ENCODE measurements at places on chromosomes 2 and 18.

GRCh38 chr2:52178845-52179244 is 1146.9 kb upstream of the NRXN1 start:
- no peak for DNase-seq

GRCh38 chr2:105309147-105309545 is 20.4 kb downstream of the TGFBRAP1 start:
- DNase-seq: no peak

DNA sequence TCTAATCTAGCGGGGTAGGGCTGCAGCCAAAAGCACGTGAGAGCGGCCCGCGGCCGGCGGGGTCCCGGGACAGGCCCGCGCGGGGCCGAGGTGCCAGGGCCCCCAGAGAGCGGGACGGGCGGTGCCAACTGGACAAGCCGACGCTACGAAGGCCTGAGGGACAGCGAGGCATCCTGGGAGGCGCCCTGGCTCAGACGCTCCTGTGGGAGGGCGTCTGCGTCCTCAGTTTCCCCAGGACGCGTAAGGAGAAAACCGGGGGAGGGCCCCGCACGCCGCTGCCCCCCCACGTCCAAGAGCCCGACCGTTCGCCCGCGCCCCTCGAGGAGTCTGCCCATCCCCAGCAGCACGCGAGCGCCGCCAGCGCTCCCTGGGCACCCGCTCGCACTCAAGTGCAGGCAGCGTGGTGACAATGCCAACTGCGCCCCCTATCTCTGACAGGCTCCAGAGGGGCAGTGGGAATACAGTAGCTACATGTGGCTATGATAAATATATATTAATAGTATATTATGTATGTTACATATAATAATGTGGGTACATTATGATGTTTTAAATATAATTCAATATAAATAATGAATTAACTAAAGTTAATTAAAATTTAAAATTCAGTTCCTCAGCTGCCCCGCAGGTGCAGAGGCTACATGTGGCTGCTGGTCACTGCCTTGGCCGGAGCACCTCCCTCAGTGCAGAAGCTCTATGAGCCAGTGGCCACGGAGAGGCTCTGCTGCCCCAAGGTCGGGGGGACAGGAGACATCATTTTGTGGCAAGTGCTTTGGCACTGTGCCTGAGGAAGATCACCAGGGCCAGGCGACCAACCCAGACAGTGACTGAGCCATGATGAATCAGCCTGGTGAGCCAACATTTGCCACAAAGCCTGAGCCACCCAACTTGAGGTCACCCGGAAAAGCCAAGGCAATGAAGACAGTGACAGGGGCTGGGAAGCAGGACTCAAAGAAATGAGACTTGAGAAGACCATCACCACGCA is 5.5 kb upstream of the SFT2D3 start:
- peak; percentile 51 for DNase-seq

DNA sequence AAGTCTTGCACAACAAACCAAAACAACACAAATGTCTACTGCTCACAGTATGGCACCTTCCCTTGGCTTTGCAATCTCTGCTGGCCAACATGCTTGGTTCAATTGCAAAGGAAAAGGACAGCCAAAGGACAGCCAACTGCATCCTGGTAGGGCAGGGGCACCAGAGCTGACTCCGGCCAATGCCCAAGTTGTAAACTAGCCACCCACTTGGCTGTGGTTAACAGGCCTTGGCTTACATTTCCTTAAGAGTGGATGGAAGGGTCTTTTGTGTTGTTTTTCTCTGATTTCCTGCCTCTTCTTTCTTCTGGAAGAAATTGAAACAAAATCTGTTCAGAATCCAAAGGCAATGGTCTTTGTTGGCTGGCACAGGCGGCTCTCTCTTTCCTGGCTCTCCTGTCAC is 119.1 kb upstream of the TRIB2 start:
- no peak for DNase-seq

GRCh38 chr18:58901143-58901542 is 36.5 kb downstream of the ZNF532 start:
- no peak for DNase-seq

- no peak for DNase-seq
Observed at GRCh38 chr2:44802777-44803424, 138.6 kb upstream of the SIX3 start.

DNA sequence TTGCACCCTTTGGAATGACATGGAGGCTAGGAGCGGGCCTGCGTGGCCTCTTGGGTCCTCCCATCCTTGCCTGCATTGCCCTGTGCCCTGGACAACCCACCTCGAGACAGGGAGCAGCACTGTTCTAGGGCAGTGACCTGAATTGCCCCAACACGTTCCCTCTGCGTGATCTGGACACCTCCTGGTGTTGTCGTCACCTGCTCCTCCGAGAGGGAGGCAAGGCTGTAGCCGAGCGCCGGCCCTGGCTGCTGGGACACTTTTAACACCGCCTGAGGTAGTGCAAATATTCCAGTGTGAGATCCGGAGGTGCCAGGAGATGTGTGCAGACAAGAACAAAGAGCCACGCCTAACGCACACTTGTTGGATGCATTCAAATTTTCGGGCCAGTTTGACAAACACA is 131.5 kb downstream of the SMAD7 start:
- no peak for DNase-seq

GRCh38 chr2:236215761-236216333 is 47.7 kb upstream of the GBX2 start:
- no peak for DNase-seq

DNA sequence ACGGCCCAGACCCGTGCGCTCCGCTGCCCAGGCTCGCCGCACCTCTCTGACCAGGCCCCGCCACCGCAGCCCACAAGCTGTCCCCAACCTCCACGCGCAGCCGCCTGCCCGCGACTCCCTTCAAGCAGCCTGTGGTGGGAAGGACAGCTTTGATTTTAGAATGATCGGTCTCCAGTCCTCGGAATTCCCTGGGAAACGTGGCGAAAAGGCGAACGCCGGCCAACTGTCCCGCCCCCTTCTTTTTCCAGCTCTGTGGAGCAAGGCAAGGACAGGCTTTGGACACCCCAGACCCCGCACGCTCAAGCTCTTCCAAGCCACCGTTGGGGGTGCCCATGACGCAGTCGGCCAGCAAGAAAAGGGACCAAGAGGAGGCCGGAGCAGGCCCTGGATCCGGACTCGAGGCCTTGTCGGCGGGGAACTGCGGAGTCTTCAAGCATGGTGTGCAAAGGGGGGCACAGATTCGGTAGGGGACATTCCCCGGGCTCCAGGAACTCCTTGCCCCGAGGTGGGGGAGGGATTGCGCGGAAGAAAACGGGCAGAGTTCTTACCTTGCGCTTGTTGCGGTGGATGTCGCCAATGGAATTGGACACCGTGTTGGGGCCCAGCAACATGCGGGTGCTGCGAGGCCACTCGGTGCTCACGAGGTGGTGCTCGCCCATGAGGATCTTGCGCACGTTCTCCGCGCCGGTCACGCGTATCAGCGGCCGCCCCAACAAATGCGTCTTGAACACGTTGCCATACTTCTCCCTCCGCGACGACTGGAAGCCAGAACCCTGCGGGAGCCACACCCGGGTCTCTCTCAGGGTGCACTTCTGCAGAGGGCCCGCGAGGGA is 4.0 kb downstream of the CYP26B1 start:
- no peak for DNase-seq

DNA sequence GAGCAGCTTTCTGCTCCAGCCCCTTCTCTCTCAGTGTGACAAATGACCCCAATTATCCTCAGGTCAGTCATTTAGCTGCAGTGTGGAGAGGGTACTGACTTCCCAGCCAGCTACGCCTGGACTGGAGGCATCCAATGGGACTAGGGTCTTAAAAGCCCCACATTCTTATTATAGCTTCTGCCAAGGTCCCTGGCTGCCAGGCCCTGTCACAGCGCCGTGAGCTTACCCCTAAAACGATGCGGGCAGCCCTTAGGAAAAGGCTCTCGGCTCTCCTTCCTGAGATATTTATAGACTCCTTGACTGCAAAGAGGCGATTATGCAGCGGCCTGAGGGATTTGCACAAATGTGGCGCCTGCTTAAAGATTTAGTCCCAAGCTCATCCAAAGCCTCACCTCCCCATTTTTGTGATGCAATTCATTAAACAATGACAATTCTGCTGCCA is 69.2 kb upstream of the EDAR start:
- no peak for DNase-seq

GRCh38 chr2:63893163-63893562 is 51.5 kb downstream of the UGP2 start:
- no peak for DNase-seq

Measured in Caki2 (cell line).